ENCODE measurements at places on chromosomes 2 and 18.

- DNase-seq, result no peak
These were observed 9.9 kb downstream of the CNTNAP5 start for GRCh38 chr2:124035001-124035400.

DNA sequence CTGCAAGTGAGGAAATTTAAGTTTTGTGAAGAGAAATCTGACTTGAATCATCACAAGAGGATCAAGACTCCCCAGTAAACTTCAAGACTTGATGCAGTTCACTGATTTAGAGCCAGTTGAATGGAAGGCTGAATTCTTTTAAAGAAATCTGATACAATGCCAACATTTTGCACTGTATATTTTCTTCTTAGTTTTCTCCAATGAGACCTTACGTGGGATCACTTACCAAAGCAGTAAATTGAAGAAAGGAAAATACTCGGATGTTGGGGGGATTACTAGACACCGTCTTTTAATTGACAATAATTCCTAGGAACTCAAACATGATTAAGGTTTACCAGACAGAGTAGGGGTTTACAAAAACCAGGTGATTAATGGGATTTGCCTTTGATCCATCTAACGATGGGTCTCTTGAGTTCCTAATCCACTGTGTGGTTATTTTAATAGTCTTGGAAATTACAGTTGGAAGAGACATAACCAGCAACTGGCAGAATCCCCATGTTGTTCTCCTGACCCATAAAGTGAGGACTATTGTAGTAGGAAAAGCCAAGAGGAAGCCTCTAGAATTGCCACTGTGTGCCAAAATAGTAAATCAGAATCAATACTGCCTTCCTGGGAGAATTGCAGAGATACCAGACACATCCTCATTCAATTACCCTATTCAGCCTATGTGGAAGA is 354.5 kb downstream of the PID1 start:
- no peak for DNase-seq

DNA sequence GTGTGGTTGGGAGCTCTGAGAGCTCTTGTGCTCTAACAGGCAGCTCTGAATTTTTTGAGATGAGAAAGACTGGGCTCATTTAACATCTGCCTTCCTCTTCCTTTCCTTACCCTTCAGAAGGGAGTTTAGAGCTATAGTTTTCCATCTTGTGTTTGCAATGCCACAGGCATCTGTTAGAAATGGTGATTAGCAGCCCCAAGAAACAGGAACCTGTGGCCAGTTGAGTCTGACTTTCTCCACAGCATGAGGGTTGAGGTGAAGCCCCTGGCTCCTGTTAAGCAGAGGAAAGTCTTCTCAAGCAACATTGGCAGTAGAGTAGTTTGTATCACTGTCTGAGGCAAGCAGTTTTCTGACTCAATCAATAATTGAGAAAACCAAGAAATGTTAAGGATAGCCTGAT is 577.4 kb downstream of the ZEB2 start:
- no peak for DNase-seq

GRCh38 chr18:33745151-33745795 is 167.3 kb downstream of the ASXL3 start:
- DNase-seq, result no peak

DNA sequence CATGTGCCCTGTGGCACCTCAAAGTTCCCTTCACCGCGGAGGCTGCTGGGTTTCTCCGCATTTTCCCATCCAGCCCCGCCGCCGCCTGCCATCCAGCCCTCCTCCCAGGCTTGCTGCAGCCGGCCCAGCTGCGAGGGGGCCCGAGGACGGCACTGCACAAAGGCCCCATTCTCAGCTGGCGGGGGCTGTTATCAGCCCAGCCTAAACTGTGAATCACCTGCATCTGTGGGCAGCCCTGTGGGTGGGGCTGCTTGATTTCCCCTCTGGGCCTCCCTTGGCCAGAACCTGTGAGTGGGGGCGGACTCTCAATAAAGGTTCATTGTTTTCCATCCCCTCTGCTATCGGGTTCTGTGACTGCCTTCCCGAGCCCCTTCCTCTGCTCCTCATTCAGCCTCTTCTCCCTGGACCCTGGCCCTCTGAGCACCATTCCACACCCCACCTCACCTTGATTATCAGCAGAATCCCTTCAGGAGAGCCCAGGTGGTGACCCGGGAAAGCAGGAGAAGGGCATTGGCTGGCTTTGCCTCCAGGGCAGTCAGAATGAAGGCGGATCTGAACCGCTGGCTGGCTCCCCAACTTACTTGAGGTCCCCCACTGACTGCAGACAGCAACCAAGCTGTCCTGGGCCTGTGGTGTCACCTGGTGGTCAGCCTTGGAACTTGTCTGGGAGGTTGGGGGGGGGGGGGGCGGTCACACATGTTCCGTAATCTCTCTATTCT is 204.5 kb downstream of the ZFP36L2 start:
- DNase-seq, result no peak

DNA sequence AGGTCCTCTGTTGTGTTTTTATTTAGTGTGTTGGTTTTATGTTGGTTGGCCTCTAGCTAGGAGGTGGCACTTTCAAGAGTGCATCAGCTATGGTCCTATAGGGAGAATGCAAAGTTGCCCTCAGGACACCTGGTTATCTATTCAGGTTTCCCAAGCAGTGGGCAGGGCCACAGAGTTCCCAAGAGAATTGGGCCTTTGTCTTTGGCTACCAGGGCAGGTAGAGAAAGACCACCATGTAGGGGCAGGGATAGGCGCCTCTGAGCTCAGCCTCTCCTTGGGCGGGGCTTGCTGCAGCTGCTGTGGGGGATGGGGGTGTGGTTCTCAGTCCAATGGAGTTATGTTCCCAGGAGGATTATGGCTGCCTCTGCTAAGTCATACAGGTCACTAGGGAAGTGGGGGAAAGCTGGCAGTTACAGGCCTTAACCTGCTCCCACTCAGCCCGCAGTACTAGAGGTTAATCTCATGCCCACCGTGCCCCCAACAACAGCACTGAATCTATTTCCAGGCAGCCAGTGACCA is 26.0 kb downstream of the ABCB11 start:
- DNase-seq, result no peak

DNA sequence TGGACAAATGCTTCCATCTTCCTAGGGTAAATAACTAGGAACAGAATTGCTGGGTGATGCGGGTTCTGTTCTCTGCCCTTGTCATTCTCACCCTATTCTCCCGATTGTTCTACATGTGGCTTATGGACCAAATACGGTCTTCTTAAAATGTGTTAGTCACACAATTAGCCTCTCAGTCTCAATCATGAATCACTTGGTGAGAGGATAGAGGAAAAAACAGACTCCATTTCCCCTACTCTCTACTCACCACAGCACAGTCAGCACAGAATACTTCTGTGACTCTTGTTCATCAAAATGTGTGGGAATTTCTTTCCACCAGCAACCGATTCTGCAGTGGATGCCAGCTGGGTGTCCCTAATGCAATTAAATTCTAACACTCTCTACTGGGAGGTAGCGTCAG is 125.2 kb downstream of the SH3BP4 start:
- no peak for DNase-seq

DNA sequence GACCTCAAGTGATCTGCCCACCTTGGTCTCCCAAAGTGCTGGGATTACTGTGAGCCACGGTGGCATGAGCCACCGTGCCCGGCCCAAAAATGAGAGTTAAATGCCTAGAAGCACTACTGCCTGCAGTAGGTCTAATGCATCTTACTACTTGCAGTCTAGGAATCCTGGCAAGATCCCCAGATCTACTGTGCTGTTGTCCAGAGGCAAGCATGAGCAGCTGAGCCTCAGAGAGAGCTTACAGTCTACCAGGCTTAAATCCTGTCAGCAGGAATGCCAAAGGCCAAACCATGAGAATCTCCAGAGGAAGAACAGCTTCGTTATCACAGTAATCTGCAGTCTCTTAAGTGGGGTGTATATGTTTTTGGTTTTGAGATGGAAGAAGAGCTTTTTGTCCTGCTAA is 54.4 kb downstream of the XRCC5 start:
- no peak for DNase-seq

DNA sequence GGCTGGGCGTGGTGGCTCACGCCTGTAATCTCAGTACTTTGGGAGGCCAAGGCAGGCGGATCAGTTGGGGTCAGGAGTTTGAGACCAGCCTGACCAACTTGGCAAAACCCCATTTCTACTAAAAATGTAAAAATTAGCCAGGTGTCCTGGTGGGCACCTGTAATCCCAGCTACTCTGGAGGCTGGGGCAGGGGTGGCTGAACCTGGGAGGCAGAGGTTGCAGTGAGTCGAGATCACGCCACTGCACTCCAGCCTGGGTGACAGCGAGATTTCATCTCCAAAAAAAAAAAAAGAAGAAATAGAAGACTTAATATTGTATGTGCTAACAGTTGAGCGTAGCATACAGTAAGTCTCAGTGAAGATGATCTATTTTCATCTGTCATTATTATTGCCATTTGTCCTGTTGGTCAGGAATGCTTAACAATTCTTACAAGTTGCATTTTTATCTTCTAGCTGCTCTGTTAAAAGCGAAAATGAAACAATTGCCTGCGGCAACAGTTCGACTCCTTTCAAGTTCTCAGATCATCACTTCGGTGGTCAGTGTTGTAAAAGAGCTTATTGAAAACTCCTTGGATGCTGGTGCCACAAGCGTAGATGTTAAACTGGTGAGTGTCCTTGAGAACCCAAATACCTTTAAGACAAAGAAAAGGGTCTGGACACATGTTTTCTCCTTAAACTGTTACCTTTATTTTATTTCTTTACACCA is 7.2 kb downstream of the PMS1 start:
- no peak for DNase-seq

- DNase-seq, result no peak
These were observed 163.4 kb downstream of the LDLRAD4 start for GRCh38 chr18:13381944-13382365.

DNA sequence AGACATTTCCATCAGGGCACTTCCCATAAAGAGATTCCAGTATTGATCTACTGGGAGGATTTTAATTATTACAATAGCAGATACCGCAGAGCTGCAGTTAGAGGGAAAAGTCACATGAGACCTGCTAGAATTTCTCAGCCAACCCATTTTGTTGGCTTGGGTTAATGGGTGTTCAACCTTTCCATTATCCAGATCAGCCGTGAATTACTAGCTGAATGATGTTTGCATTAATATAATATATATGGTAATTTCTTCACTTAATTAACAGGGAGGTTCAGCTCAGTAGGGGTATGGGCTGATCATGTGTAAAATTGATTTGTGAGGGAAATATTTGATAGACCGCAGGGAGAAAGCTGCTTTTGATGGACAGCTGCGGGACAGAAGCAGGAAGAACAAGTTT is 56.4 kb upstream of the OTX1 start:
- no peak for DNase-seq

GRCh38 chr2:102041351-102041750 is 49.6 kb downstream of the IL1R2 start:
- DNase-seq, result no peak

DNA sequence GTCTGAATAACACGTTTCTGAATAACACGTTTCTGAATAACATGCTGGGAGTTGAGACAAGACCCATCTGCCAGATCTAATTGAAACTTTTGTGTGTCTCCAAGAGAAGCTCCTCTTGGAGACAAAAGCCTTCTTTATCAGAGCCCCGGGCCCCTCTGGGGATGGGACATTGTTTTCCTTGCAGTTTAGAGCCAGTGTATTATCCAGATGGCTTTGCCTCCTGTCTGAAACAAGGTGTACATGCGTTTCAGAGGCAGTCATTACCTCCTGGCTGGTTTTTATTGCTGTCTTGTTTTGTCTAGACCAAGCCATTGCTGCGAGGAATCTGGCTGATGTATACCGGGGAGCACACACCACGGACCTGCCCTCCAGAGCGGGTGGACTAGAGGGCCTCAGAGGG is 7.8 kb downstream of the FOSL2 start:
- DNase-seq, result no peak

DNA sequence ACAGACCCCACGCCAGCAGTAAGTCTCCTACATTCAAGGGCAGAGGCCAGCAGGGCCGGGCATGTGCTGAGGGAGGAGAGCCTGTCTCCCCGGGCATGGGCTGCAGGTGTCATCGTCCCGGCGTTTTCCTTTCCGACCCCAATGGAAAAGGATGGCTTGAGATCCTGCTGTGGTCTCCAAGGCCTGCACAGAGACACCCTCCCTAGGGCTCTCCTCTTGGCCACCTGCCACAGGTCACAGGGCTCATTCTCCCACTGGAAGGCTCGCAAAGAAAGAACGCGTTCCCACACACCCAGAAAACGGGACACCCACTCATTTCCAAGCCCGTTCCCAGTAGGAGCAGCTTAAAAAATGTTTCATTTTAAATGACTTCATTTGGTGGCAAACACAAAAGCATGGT is 41.0 kb downstream of the DIPK1C start:
- no peak for DNase-seq

GRCh38 chr2:205929246-205929942 is 156.6 kb downstream of the INO80D start:
- no peak for DNase-seq

- no peak for DNase-seq
These were observed 151.1 kb downstream of the SMAD2 start for GRCh38 chr18:47779381-47779780.

GRCh38 chr2:67883316-67884087 is 179.3 kb downstream of the C1D start:
- DNase-seq, result no peak

DNA sequence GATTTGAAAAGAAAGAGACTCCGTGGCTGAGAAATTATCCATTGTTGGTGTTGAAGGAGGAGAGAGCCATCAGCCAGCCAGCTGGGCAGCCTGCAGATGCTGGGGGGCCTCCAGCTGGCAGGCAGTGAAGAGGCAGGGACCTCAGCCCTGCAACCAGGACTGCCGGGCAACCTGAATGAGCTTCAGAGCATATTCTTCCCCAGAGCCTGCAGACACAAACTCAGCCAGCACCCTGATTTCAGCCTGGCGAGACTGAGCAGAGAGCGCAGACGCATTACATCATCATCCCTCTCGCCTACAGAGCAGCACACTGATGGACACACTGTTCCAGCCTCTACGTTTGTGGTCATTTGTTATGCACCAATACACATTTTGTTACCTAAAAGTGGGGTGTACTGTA is 150.7 kb upstream of the RAB6C start:
- DNase-seq, result no peak
